Muscle of arm (tissue), 14 donors: ENCODE measurements at places on chromosomes 7 and 10. TPM values are rescaled to one million over a fixed set of nuclear protein-coding genes. Genes with fewer than 3 reads are reported as not detected.

HSPA12A gene
- 4.6 TPM for polyA plus RNA-seq

CARD11 gene
- not detected for polyA plus RNA-seq

- no peak for DNase-seq
These were observed 74.5 kb upstream of the VKORC1L1 start for GRCh38 chr7:65798111-65799075.

DNA sequence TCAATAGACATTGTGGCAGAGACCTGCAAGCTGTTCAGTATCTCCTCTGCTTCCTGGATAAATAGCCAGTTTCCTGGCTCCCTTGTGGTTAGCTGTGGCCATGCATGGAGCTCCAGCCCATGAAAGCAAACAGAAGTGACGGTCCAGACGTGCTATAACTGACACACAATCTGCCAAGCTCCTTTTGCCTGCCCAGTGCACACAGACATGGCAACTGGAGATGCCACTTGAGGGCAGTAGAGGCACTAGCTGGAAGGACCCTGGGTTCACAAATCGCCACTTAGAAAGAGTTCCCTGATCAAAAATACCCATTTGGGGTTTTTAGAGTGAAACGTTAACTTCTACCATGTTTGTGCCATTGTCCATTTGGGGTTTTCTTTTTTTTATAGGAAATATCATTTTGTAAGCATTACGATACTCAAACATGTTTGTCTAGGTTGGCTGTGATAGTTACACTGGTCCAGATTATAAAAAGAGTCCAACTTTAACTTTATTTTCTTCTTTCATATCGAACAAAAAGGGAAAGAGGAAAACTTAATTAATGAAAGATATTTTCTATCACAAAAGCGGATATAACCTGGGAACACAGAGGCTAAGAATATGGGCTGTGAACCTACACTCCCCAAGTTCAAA lies 31.3 kb downstream of the KIN start:
- no peak for DNase-seq

SPDYE18 gene
- 0.64 TPM for polyA plus RNA-seq
